ENCODE measurements at places on chromosomes 5 and 9.

- DNase-seq: no peak
These were observed 50.7 kb downstream of the BAAT start for GRCh38 chr9:101333926-101334702.

DNA sequence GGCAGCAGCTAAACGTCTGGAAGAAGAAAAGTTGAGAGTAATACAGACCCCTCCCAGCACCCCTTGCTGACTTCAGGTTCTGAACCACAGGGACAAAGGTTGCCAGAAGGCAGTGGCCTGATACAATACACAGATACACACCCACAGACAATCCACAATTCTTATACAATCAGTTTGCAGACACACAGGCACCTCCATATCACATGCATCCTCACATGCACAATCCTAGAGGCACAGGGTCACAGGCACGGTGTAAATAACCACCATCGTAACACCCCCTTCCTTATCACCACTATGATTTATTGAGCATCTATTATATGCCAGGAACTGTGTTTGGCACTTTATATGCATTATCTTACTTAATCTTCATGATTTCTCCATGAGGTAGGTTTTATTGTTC is 8.2 kb downstream of the CNTFR start:
- no peak for DNase-seq

DNA sequence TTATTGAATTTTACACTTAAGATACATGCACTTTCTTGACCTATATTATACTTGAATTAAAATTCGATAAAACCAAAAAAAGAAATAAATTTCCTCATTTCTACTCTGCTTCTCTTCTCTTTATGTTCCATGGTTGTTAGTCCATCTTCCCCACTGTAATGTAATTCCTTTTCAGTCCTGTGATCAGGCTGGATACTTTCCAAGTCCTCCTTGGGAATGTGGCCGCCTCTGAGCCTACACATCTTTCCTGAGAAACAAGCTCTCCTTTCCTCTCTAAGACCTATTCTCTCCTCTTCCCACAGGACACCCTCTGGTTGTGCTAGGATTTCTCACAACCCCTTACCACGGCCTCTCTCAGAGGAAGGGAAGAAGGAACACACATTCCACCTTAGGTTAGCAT is 285.1 kb downstream of the DNAH5 start:
- DNase-seq: peak; percentile 11

DNA sequence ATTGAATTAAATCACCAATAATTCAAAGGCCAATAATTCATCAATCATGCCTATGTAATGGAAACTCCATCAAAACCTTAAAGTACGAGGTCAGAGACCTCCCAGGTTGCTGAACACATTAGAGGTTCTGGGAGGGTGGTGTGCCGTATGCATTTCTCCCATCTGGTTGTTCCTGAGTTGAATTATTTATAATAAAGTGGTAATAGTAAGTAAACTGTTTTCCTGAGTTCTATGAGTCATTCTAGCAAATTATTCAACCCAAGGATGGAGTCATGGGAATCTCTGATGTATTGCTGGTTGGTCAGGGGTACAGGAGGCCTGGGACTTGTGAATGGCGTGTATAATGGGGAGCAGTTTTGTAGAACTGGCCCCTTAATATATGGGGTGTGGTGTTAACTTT is 191.7 kb downstream of the CARTPT start:
- no peak for DNase-seq

GRCh38 chr5:151661968-151662732 is 24.6 kb downstream of the SPARC start:
- DNase-seq: no peak

GRCh38 chr9:93303258-93303771 is 119.4 kb downstream of the WNK2 start:
- DNase-seq: no peak

DNA sequence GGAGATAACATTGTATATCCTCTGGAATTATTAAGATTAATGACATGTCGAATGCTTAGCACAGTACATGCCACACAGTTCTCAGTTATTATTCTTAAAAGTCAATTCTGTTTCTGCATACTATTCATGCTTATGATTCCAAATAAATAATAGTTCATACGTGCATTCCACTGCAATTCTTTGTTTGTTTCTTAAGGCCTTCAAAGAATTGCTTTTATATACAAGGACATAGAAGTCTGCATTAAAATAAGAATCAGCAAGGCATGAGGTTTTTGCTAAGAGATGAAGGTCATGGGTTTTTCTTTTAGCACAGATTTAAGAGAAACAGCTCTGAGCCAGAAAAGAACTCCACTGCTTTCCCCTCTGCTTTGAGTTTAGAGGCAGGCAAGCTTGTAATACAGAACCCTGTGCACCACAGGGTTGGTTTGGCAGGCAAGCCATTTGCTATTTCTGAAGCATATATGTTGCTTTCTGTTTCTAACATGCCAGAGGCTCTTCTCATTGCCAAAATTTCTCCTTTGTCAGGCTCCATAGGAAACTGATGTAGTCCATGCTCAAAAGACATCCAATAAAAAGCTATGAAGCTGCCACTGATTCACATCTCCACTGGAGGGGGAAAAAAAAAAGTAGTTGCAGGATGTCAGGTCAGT is 420.6 kb upstream of the TYRP1 start:
- no peak for DNase-seq

- peak; percentile 70 for DNase-seq
These were observed 14.7 kb downstream of the MPDZ start for GRCh38 chr9:13264788-13265187.

DNA sequence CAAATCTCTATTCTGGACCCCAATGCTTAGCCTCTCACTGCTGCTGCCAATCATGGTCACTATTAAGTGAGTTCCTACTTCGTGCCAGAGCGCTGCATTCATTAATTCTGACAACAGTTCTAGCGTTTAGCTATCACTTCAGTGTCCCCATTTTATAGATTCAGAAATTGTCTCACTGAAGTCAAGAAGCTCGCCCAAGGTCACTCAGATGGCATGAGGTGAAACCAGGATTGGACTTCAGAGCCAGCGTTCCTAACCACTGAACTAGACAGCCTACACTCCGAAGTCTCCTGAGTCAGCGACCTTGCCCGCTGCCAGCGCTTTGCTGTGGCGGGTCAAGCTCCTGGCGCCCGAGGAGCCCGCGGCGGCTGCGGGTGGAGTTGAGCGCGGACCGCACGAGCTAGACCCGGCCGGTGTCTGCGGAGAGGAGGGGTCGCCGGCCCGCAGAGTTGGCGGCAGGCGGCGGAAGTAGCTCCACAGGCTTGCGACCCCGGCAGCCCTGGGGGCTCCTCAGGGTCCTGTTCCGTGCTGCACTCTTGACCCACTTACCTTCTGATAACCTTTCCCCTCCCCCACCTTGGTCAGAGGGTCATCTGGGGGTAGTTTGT is 2.1 kb upstream of the GABRB2 start:
- DNase-seq: no peak

DNA sequence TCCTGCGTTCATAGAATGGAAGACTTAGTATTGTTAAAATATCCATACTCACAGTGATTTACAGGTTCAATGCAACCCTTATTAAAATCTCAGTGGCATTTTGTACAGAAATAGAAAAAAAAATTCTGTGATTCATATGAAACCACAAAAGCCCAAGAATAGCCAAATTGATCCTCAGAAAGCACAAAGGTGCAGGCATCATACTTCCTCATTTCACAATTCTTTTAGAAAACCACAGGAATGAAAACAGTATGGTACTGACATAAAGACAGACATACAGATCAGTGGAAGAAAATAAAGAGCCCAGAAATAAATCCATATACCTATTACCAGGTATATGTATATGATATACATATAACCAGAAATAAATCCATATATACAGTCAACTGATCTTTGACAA is 86.8 kb upstream of the MEGF10 start:
- DNase-seq: peak; percentile 80

GRCh38 chr9:87585123-87585855 is 87.6 kb downstream of the DAPK1 start:
- peak; percentile 24 for DNase-seq

DNA sequence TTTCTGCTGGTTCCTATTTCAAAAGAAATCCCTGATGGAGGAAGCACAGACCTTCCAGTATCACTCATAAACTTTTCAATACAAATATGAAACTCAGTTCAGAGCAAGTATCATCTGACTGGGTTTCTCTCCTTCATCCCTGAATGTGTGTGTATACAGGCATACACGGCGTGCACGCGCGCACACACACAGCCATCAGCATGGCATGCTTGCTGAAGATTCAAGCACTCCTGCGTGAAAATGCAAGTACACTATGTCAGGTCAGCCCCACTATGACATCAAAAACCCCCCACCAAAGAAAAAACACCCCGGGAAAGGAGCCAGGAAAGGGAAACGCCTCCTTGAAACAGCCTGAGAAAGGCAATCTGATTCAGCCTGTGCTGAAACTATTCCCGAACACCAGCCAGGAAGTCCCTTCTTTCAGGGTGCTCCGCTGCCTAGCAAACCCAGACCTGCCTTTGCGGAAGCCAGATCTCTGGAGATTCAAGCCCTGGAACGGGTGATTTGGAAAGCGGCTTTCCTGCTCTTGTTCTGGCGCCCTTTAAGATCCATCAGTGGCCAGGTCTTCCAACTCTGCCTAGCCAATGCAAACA is 831 bp downstream of the KLHL3 start:
- DNase-seq: peak; percentile 44

DNA sequence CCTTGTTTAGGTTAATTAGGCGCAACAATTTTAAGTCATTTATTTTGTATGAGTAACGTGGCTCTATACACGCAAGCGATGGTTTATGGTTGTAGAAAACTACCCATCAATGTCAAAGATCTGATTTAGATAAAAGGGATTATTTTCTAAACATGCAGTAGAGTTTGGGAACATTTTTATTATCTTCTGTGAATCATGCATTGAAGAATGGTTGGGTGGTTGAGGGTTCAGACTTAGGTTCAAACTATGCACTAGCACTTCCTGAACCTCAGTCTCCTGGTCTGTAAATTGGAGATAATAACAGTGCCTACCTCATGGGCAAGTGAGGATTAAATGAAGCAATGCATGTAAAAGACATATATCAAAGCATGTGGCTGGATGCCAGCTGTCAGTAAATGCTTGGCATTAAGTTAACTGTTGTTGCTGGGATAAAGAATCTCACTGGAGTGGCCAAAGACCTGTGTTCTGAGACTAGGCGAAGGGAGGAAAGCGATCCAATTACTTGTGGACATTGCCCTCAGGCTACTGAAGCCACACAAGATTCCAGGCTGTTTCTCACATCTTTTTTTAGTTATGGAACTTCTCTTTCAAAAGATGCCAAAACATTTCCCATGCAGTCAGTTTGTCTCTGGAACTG is 1.1 kb upstream of the OTULINL start:
- peak; percentile 77 for DNase-seq

- DNase-seq: no peak
These were observed 160.9 kb upstream of the NR3C1 start for GRCh38 chr5:143564417-143564816.

DNA sequence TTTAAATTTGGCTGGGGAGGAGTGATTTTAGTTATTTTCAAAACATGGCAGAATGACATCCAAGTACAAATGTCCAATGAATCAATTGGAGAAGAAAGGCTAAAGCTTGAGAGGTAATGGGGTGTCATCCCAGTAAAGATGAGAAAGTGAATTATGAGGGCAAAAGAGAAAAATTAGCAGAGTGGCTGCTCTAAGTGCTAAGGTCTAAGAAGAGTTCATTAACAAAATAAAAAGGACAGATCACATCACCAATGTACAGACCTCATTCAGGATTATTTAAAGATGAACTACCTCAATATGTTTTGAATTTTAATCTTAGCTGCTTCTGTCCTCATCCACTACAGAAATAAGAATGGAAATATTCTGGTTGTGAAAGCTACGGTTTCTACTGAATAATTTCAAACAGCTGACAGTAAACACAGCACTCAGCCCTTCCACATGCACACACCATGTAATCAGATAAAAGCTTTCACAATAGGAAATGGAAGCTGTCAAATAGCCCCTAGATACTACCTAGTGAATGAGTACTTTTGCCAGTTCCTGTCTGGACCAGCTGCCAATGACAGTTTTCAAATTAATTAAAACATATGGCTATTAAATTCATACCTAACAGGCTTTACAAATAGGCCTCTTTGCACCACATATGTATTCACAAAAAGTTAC is 171.5 kb downstream of the SSBP2 start:
- DNase-seq: no peak

DNA sequence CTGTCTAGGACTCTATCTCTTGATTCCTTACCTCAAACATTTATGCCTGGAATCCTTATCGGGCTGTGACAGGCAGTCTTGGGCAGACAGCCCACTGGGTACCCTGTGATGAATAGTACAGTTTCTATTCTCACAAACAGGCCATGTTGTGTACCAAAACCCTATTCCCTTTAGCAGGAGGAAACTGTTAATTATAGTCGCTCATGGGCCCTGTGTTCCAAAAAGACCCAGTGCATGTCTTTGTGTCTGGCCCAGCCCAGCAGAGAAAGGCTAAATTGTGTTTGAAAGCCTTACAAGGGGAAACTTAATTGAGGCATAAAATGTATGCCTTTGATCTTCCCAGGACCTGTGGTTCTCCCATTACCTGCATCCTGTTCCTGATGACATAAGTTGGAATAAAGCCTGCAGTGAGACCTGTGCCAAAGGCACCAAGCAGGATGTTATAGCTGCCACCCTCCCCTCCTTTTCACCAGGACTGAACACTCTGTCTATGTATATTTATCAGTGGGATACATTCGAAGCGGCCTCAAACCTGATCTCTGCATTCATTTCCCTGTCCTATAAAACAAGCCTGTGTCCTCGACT is 43.3 kb downstream of the TLR4 start:
- no peak for DNase-seq

DNA sequence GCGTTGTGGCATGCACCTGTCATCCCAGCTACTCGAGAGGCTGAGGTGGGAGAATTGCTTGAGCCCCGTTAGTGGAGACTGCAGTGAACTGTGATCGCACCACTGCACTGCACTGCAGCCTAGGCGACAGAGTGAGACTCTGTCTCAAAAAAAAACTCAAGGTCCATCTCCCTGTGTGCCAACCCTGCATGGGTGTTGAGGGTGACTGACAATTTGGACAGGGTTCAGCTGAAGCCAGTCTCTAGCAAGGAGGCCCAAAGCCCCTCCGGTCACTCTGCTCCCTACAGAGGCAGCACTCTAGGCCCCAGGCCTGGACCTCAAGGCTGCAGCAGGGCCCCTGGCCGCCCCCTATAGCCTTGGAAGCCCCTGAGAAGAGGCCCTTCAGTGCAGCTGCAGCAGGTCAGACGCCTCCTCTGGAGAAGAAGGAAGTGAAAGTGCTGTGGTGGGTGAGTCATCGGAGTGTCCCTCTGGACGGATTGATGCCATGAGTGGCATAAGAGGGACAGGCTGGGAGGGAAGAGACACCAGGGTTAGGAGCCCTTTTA is 39.2 kb upstream of the NEK6 start:
- peak; percentile 35 for DNase-seq

Data from astrocyte (in vitro differentiated cells and primary cell).